Keratinocyte (primary cell): ENCODE measurements at places on chromosomes 1 and 21. TPM values are rescaled to one million over a fixed set of nuclear protein-coding genes. Genes with fewer than 3 reads are reported as not detected.

GRCh38 chr1:19402031-19402813 is 83.1 kb downstream of the CAPZB start:
- H3K27ac ChIP-seq = no peak overlapping the region
- H3K4me1 ChIP-seq = no peaks in the 10 kb centered on the region
- DNase-seq = no peak
- peaks cover 8% of the 10 kb centered on the region for H3K36me3 ChIP-seq
- H3K27me3 ChIP-seq = no peaks in the 10 kb centered on the region

ASB17 gene
- polyA plus RNA-seq = not detected in 3 replicates

DNA sequence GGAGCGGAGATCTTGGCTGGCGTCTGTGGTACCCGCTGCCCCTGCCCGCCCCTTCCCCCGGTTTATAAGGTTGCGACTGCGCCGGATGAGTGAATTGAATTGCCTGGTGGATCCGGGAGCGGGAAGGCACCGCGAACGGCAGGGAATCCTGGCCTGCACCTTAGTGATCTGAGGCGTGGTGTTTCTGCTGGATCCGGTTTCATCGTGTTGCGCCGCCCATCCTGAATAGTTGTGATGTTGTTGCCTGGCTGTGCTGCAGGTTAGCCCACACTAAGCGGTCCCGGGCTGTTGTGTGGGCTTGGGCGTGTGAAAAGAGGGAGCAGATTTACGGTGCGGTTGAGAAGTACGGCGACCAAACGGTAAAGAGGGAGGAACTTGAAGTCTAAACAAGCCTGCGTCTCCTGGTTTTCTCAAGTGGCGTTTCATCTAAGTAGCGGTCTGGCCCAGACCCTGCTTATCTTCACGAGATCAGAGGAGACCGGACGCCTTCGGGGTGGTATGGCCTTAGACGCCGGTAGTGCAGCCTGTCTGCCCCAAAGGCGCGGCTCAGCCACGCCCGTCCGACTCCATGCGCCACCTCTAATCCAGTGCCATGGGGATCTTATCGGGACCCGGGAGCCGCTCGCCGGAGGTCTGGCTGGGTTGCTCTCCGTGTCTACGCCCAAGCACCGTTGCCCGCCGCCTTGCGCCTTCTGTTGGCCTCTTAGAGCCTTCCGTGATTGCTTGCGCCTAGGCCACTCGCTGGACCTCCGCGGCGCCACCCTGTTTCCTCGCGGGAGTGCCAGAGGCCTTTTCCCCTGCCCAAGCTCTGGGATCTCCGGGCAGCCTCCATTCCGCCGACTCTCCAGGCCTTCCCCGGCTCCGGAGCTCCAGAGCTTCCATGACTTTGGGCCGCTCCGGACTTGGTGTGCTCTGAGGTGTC is 87.5 kb upstream of the RHOU start:
- H3K4me1 ChIP-seq = peaks cover 12% of the 10 kb centered on the region
- peak overlapping the region; percentile 82 for H3K4me3 ChIP-seq
- peak overlapping the region; percentile 71 for H3K27ac ChIP-seq
- H3K36me3 ChIP-seq = no peaks in the 10 kb centered on the region

MTARC2 gene
- 0.43 to 0.75 TPM (median 0.73 TPM) in 3 replicates for polyA plus RNA-seq

GRCh38 chr1:175511496-175511895 is 231.9 kb downstream of the TNR start:
- H3K27me3 ChIP-seq = peaks cover 4% of the 10 kb centered on the region
- H3K4me1 ChIP-seq = peaks cover 7% of the 10 kb centered on the region
- no peak for DNase-seq
- H3K36me3 ChIP-seq = no peaks in the 10 kb centered on the region
- no peak overlapping the region for H3K27ac ChIP-seq

- H3K27ac ChIP-seq = no peak overlapping the region
- H3K4me3 ChIP-seq = no peak overlapping the region
- no peaks in the 10 kb centered on the region for H3K36me3 ChIP-seq
- H3K27me3 ChIP-seq = peaks cover 9% of the 10 kb centered on the region
- DNase-seq = no peak
- H3K4me1 ChIP-seq = no peaks in the 10 kb centered on the region
These were observed 649 bp downstream of the PTPN7 start for GRCh38 chr1:202159534-202160371.

USH2A gene
- under 0.01 TPM in 1 of 3 replicates, not detected in the others for polyA plus RNA-seq
